Central memory CD4-positive, alpha-beta T cell (primary cell): ENCODE measurements at places on chromosomes 3 and 15.

DNA sequence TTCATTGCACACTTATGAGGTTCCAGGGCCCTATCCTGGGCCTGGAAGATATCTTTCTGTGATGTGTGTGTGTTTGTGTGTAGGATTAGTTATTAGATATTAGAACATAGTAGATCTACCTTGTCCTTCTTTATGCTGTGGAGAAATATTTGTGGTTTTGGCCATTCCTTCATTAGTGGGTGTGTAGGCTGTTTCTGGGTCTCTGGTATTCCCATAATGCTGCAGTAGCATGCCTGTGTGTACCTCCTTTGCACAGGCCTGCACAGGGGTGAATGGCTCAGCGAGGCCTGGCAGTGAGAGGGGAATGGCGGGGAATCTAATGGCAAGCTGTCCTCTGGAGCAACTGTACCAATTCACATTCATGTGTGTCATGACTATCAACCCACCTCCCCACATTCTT is 125.8 kb upstream of the MRPS22 start:
- no peak for DNase-seq

GRCh38 chr3:107368654-107369398 is 8.4 kb upstream of the CCDC54 start:
- DNase-seq, result no peak

- no peak for DNase-seq
These were observed 42.8 kb upstream of the NSMCE3 start for GRCh38 chr15:29312387-29312786.

DNA sequence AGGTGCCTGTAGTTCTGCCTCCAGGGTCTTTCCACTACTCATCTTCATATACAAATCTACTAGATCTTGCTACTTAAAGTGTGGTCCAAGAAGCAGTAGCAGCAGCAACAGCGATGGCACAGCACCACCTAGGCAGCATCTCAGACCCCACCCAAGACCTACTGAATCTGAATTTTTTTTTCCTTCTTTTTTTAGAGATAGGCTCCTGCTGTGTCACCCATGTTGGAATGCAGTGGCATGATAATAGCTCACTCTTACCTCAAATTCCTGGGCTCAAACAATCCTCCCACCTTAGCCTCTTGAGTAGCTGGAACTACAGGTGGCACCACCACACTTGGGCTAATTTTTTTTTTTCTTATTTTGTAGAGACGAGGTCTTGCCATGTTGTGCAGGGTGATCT is 346.7 kb upstream of the TGFBR2 start:
- no peak for DNase-seq

GRCh38 chr3:140573011-140573410 is 104.9 kb upstream of the TRIM42 start:
- no peak for DNase-seq

GRCh38 chr3:159029306-159030026 is 227.6 kb downstream of the MFSD1 start:
- DNase-seq, result no peak

- DNase-seq, result no peak
These were observed 259.7 kb downstream of the EPHA3 start for GRCh38 chr3:89367166-89367565.

- no peak for DNase-seq
These were observed 562 bp downstream of the TCTA start for GRCh38 chr3:49412632-49413337.

DNA sequence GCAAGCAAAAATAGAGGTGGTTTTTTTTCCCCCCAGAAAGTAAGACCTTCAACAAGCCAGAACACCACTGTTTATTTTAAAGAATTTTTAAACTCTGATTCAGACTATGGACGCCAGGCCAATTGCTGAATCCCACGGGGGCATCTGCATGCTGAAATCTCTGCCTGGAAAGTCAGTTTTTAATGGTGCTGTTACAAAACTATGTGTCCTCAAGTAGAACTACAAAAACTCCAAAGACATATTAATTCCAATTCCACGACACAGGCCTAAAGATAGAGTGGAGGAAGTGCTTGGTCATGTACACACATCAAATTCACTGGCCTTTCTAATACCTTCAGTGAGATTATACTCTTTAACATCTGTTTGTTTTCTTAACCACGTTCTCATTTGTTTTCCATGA is 490.5 kb upstream of the NR2F2 start:
- DNase-seq, result no peak

- DNase-seq, result no peak
These were observed 91.7 kb downstream of the CEMIP start for GRCh38 chr15:80870893-80871292.

DNA sequence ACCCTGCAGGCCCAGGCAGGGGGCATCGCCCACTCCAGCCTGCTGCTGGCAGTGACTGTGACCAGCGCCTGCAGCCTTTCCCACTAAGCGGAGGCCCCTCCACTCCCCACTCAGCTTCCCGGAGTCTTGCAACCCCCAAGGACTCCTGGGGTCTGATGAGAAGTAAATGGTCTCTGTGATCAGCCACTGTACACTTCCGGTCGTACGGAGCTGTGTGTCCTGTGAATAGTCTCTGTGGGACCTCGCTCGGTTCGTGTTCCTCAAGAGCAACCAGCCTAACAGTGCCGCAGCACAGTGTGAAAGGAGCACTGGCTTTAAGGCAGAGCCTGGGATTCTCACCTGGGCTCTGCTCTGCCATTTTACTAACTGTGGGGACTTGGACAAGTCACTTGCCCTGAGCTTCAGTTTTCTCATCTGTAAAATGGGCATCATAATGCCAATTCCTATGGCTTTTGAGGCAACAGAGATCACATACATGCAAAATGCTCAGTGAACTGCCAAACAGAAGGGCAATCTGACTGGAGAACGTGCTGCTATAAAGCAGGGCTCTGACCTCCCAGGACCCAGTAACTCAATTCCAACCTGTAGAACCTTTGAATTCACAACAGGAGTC is 26.7 kb downstream of the TMEM43 start:
- no peak for DNase-seq

GRCh38 chr15:34994925-34995324 is 6.8 kb upstream of the ZNF770 start:
- DNase-seq, result no peak

DNA sequence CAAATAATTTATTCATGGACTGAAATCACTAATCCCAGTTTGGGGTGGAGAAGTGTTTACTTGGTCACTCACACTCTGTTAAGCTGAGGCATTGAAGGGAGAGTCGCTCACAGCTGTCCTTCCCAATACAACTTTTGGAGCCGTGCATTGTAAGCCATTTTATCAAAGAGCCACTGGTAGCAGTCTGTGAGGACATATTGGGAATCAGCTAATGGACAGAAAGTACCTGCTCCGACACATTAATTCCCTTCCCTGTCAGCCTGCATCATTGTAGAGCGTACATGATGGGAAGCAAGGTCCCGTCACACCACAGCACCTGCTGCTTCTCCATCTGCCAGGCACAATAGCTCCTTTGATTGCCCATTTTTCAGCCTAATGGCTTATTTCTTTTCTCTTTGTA is 643.2 kb downstream of the SQOR start:
- no peak for DNase-seq

DNA sequence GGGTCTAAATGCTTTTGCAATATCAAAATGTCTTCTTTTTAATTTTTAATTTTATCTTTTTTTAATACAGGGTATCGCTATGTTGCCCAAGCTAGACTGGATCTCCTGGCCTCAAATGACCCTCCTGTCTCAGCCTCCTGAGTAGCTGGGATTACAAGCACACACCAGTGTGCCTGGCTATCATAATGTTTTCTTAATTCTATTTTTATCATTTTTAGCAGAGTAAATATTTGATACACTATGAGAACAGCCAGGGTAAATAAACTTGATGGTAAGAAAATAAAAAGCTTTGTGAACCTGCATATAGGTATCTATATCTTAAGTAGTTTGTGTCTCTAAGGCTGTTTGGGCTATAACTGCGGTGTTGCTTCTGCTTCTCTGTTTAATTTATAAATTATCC is 60.4 kb downstream of the IL12A start:
- no peak for DNase-seq

DNA sequence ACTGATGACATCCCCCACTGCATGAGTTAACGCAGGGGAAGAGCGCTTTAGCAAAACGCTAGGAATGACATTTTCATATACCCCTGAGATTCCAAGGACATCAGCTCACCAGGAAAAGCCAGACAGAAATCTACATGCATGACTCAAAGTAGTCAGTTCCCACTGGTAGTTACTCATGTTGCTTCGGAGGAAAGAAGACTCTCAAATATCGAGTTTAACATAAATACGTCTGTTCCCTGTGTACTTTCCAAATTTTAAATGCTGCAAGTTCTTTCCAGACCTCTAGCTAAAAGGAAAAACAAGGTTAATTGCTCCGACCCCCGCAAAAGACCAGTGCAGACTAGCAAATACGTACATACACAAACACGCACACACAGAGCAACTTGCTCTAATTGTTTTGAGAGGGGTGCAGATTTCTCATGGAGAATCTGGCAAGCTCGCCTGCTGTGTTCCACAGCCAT is 115.4 kb upstream of the PRICKLE2 start:
- DNase-seq, result no peak

DNA sequence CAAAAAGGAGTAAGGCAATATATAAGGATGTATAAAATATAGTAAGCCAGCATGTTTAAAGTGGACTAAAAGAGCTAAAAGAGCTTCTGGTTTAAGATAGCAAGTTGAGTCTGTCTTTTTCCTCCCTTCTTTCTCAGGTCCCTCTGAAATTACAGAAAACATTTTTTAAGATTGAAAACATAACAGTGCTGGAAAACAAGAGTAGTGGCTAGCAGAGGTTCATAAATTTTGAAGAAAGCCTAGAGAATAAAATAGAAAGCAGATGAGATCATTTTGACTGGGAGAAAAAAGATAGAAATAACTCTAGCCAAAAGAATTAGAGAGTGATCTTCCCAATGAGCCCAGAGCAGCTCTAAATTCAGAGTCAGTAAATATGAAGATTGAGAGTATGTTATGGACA is 41.9 kb downstream of the ATP8B4 start:
- no peak for DNase-seq

- no peak for DNase-seq
These were observed 397.6 kb upstream of the RGMA start for GRCh38 chr15:93486407-93487117.

DNA sequence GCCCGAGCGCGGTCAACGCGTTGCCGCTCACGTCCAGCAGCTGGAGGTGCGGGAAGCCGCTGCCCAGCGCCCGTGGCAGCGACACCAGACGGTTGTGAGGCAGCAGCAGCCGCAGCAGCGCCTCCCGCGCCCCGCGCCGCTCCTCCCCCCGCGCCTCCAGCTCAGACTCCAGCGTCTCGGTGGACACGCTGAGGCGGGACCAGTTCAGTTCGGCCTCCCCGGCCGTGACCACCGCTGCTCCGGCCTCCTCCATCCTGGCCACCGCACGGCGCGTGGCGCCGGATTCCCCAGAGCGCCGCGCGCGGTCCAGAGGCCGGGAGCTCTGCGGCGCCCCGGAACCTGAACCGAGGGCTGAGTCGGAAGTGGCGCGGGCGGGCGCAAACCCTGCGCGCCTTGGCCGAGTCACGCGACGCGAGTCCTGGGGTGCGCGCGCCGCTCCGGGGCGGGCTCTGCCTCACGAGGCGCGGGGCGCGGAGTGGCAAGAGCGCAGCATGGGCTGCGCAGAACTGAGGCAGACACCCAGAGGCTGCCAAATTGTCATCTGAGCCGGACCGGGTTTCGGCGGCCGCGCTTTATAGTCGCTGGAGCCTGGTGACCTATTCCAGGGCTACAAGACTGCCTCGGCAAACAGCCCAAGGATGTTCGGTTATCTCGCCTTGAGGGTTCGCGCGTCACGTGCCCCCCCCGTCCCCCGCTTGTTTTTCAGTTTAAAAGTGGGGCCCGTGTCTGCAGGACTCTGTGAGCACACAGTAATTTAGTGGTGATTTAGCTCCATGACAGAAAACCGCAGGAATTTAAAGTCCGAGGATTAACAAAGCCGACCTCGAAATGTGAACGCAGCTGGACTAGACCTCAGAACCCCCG is at the start of gene LRRC58:
TSS of gene LRRC58 (minus strand) at position 364 of the 864 bp plus-strand sequence. CDS start at position 253, 111 bp downstream.
- DNase-seq, result peak; percentile 91

GRCh38 chr3:114333180-114333922 is 39.5 kb downstream of the TIGIT start:
- DNase-seq, result no peak

GRCh38 chr15:38028869-38029268 is 94.4 kb downstream of the TMCO5A start:
- no peak for DNase-seq

DNA sequence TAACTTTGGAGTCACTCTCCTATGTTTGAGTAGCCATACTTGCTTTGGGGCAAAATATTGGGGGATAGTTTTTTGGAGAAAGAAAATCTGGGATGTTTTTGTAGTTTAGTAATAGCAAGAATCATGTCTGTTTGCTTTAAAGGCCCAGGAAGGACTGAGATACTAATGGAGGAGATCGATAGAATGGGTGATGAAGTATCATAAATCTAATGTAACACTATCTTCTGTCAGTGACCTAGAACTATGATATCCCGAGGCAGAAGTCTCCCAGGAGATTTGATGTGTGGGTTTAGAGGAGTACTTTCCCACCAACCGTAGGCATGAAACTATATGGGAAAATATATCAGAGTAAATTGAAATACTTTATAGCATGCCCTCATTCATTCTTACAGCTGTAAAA is 21.0 kb upstream of the NFKBIZ start:
- DNase-seq, result no peak

DNA sequence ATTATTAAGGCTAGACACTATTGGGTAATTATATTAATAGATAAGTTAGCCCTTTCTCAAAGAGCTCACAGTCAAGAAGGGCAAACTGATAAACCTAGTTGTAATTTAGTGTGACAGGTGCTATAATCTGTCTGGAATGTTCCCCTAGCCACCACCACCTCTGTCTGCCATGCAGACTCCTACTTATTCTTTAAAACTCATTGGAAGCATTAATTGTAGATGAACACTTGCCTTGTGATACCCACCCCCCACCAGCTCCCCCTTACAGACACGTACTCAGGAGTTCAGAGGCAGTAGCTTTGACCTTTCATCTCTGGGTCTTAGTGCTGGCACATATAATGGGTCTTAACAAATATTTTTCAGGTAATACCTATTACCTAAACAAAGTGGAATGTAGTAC is 195.9 kb downstream of the TP63 start:
- no peak for DNase-seq

DNA sequence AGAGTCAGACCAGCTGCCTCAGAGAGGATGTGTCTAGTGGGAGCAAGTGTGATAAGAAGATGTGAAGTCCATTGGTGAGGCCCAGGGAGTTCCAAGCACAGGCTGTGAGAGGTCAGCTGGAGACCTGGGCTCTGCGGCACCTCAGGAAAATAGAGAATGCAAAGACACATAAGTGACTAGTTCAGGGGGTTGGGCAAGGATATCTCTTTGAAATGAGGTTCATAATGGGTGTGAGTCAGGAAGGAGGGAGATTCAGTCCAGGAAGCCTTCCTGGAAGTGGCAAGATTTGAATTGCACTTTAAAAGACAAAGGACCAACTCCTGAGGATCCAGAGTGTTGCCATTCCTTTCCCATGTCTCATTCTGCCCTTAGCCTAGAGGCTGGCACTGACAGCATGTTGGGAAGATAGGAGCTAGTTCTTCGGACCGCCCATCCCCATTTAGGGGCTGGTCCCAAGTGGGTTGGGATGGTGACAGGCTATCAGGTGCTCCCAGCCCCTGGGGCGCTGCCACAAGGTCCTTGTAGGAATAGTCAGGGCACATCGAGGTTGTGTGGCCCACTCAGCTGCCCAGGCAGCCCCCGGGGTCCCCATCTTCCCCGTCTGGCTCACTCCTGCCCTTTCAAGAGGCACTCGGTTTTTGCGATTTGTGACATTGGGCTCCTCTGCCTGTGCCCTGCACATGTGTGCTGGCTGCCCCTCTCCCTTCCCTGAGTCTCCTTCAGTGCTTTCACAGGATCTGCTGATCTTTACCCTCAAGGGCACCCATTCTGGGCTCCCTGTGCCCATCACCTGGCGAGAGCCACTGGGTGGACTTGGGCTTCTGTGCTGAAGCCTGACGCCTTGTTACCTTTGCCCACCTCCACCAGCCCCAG is 23.7 kb downstream of the ESYT3 start:
- no peak for DNase-seq
